Fibroblast of skin of left quadriceps (primary cell): ENCODE measurements at places on chromosomes 3 and 15.

DNA sequence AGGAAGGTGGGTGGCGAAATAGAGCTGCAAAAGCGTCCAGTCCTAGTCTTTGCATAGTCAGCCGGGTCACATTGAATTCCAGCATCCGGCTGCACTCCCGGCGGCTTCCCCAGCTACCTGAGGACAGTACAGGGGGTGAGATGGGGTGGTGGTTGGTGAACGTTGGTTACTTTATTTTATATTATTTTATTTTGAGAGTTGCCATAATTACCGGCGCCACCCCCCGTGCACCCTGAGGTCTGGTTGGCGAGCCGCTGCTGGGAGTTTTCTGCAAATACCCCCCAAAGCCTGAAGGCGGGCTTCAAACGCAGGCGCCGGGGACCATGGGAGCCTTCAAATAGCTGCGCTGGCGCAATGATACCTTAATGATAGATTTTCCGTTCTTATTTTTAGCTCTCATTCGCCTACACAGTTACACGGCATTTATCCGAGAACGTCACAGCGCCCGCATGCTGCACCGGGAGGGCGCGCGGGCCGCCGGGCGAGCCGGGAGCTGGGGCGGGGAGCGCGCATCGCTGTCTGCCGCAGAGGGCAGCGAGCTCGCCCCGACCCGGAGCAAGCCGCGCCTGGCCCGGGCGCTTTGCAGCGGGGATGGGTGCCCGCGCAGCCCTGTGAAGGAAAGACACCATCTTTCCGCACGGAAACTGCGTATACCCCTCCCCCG, 756 bp upstream of the RASGRF1 start:
- no peak for DNase-seq

DNA sequence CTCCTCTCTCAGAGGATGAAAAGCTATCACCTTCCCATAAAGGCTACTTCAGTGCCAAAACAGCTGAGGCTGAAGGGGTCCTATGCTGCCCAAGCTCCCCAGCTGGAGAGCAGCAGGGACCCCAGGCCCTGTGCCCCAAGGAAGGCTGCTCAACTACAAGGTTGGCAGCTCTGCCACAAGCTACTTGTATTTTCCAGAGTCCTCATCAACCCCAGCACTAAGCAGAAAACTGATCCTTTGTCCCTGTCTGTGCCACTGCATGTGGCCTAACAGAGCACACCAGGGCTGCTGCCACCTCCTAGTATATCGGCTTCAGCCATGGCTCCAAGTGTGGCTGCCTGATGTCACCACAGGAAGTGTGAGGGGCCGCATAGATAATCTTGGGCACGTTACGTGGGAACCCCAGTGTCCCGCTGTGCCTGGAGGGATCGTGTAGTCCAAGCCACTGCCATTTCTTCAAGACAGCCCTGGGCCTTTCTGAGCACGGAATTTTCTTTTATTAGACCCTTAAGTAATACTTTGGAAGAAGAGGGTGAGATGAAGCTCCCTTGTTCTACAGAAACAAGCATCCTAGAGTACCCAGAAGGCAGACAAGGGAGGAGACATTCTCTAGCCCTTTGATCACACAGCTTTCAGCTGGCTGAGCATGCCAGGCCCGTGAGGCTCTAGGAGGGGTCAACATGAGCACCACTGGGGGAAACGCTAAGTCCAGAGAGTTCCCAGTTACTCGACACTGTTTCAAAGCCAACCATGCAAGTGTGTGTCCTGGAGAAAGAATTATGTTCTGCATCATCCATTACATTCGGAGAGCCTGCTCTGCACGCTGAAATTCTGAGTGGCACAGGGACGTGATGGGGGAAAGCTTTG, 60.7 kb downstream of the CAPN7 start:
- no peak for DNase-seq

- no peak for DNase-seq
Measured at GRCh38 chr15:26352406-26352805, 420.5 kb downstream of the GABRB3 start.

GRCh38 chr3:186643493-186643892, 3.3 kb downstream of the FETUB start:
- no peak for DNase-seq
